ENCODE measurements at places on chromosomes 7 and 10.

GRCh38 chr10:3147117-3147820 is 25.3 kb downstream of the PITRM1 start:
- no peak for DNase-seq

DNA sequence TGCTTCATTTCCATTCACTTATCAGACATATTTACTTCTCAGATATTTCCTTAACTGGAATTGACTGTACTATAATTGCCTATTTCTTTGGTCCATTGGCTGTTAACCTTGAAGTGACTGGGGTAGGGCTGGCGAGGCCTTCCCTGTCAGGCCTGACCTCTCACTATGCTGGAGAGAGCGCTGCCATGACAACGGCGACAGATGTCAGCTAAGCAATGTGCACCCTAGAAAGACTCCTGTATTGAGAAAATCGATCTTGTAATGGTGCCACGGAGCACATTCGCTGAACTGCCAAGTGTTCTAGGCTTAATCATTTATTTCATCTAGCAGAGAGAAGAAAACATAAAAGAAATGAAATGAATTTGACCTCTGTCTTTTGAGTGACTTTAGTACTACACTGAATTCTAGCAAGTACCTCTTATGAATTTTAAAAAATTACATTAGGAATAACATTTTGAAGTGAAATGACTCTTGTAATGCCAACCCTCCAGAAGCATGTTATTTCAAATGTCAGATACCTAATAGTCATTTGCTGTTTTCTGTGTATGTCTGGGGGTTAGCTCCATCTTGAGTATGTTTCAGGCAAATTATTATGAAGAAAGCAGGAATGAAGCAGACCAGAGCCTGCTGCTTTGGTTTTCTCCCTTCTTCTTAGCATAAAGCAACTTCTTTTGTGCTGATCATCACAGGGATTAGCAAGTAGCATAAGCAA is 148.0 kb downstream of the SNX10 start:
- no peak for DNase-seq

GRCh38 chr10:60043561-60044241 is 137.3 kb upstream of the CCDC6 start:
- DNase-seq = no peak

- DNase-seq = no peak
Observed at GRCh38 chr10:10919976-10920375, 97.7 kb upstream of the CELF2 start.

DNA sequence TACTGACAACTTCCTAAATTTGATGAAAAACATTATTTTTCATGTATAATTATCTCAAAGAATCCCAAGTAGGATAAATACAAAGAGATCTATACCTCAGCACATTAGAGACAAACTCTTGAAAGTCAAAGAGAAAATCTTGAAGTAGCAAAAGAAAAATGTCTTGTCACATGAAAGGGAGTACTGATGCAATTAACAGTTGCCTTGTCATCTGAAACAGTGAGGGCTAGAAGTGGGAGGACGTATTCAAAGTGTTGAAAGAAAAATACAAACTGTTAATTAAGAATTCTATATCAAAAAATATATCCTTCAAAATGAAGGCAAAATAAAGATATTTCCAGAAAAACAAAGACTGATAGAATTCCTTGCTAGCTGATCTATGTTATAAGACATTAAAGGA is 35.5 kb upstream of the ARHGAP22 start:
- no peak for DNase-seq

DNA sequence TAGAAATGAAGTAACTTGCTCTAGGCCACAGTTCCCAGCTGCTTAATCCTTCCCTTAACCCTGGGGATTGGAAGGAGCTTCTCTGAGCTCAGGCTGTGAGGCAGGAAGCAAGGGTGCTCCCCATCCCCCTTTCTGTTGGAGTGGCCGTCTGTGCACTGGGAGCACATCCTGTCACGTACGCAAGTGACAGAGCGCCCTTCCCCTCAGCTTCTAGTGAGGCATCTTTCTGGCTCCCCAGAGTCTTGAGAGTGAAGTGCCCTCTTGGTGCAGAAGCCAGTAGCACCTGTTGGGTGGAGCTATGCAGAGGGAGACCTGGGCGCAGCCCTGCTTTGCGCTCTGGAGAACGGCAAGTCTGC is 47.8 kb downstream of the SHH start:
- no peak for DNase-seq

GRCh38 chr7:121510302-121510701 is 114.2 kb upstream of the FAM3C start:
- DNase-seq = no peak

DNA sequence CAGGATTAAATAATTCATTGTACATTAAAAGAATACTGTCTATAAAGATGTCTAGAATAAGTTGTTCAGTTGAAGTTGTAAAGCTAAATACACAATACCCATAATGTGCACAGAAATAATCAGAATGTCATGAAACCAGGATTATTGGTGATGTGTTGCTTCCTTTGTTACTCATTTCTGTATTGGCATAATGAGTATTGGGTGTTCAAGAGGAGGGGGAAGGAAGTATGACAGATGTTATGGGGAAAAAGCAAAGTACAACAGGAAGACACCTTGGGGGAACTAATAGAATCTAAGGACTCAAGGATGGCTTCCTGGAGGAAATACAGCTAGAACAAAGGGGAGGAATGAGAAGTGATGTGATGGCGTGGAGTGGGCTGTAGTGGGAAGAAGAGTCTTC is 15.0 kb downstream of the ANKRD1 start:
- DNase-seq = no peak

DNA sequence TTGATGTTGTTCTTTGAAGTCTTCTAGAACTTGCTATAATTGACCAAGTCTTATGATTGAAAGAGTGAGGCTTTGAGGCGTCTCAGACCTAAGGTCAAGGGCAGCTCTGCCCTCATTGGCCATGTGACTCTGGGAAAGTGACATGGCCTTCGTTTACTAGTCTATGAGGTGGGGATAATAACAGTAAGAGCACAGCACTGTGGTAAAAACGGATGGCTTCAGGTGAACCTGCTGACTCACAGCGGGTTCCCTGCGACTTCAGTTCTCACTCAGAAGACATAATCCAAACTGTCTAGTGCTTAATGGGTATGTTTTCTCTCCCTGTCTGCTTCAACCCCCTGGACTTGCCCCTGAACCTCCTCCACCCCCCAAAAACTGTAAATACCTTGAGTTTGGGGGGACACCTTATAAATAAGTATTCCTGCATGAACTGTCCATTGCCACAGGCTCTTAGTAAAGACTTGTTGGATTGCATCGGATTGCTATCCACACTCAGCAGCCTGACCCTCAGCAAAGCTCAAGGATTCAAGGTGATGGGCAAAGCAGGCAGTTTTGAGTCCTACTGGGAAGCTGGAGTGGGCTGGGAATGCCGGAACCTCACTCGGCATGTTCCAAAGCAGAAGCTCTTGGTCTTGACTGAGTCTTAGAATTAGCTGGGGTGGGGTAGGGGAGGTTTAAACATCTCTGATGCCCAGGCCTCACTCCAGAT is 304.6 kb downstream of the KLF6 start:
- DNase-seq = no peak

- no peak for DNase-seq
Observed at GRCh38 chr10:3871424-3871996, 86.5 kb upstream of the KLF6 start.

- DNase-seq = no peak
Observed at GRCh38 chr7:114294036-114294435, 120.6 kb upstream of the FOXP2 start.

- DNase-seq = no peak
Observed at GRCh38 chr7:92881091-92881485, 44.7 kb upstream of the CDK6 start.

DNA sequence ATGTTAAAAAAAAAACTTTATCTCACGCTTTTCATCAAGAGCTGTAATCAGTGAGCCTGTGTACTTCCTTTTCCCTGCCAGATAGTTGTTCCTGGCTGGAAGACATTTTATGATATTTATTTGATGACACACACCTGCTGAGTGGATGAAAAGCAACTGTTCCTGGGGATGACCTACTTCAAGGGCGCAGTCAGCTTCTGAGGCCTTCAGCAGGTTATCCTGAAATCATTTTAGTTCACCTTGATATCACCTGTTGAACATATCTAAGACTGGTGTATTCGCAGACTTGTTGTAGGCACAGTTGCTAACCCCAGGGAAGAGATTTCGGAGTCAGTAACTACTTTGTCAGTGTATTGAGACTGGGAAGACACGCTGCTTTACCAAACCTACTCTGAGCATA is 234.5 kb upstream of the TCF7L2 start:
- no peak for DNase-seq

GRCh38 chr7:151571471-151571870 is 51.8 kb upstream of the RHEB start:
- no peak for DNase-seq

GRCh38 chr10:88987243-88987725 is 3.3 kb upstream of the FAS start:
- no peak for DNase-seq

GRCh38 chr7:39453743-39454355 is 112.4 kb upstream of the YAE1 start:
- no peak for DNase-seq

DNA sequence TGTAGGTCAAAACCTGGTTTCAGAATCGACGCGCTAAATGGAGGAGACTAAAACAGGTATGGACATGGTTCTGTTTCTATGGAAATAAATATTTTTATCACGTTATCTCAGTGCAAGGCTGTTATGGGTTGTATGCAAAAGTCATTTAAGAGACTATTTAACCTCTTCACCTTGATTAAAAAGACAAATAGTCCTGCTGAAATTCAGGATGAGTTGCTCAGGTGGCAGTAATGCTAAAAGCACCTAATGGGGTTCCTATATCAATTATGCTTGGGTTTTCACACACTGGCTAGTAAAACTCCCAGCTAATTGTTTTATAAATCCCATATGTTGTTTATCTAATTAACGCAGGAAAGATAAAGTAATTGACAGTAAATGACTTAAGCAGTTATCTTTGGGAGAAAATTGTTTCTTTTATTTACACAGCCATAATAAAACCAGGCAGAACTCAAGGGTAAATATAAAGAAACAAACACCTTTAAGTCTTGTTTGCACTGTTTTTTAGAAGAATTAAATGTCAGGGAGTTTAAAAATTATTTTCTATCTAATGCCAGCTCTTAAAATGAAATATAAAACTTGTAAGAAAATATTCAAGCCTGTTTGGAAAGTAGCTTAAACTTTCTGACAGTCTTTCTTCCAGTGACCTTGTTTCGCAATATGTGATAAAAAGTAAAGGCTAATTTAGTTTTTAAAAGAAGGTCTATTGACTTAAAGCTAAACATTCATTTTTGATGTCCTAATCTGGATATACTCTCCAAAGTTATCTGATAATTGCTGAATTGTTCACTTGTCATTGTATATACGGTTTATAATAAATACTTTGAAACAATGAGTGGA is 3.2 kb downstream of the HHEX start:
- no peak for DNase-seq

GRCh38 chr10:114519306-114519669 is 115.0 kb upstream of the AFAP1L2 start:
- no peak for DNase-seq

GRCh38 chr7:69599955-69600709 is 1.9 kb downstream of the AUTS2 start:
- DNase-seq = no peak

DNA sequence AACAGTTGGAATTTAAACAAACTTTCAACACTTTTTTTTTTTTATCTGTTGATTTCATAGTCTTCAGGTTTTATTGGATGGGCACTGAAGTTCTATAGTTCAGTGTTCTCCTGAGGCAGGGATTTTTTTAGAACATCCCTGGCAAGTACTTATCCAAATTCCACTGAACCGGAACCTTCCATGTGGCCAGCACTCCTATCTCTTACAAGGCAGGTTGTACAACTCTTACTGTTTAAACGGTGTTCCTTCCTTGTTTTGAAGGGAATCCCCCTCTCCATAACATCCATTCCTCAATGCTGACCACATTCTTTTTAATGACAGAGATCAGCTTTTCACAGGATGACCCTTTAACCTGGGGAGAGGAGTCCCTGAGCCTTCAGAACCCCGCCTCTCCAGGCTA is 238.9 kb upstream of the CTBP2 start:
- no peak for DNase-seq

GRCh38 chr10:55013318-55013717 is 212.3 kb upstream of the PCDH15 start:
- DNase-seq = no peak

DNA sequence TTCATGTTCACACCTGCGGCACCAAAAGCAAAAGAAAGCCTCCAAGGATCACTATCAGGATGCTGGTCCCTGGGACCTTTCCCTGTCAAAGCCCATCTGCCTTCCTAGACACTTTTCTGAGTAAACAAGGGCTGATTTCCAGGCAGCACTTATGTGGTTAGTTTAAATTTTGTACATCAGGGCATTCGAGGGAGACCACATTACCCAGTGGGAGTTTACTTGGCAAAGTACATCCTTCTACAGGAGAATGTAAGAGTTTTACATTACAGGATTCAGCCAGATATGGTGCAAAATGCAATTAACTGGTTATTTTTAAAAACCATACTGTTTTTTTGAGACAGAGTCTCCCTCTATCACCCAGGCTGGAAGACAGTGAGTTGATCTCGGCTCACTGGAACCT is 132.1 kb downstream of the CSTF2T start:
- DNase-seq = no peak

- no peak for DNase-seq
Observed at GRCh38 chr7:123871998-123872867, 27.3 kb downstream of the HYAL4 start.

DNA sequence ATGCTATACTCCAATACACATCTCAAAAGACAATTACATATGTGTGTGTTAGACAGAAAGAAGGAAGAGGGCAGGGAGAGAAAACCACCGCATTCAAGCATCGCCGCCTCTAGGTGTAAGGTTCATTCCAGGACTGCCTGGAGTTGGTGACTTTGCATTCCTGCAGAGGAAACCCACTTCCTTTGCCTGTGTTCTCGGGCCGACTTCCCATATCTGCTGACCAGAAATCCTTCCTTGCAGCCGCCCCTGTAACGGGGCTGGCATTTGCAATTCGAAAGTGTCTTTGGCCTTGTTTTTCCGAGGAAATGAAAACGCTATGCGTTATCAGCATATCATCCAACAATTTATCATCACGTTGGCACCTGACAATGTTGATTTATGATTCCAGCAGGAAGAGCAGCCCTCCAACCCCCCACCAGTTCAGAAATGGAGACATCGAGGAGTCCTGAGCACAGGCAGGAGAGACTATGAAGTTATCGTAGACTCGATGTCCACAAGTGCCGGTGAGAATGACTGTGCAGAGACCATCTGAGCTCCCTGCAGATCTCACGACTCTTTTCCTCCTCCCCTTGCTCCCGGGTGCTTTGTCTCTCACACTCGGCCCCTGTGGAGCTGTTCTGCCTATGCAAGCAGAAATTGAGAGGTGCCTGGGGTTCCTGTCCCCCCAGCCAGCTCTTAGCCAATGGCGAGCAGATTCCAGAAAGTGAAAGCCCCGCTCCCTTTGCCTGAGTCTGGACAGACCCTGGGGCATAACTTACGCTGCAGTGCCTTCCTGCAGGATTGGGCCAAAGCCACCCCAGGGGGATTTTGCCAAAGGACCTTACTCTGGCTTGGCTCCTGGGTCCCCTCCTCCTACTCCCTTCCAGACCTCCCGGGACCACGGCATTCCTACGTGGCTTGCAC is 68.9 kb upstream of the FOXK1 start:
- DNase-seq = no peak

DNA sequence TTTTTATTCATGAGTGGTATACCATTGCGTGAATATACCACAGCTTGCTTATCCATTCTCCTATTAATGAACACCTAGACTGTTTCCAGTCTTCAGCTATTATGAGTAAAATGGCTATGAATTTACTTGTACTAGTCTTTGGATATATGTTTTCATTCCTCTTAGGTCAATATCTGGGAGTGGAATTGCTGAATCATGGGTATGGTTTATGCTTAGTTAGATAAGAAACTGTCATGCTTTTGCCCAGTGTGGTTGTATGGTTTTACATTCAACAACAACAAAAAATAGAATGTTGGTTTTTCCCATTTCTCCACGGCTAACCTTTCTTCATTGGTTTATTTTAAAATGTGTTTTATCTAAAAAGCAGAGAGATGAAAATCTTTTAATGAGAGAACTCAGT is 308.3 kb downstream of the PHF14 start:
- DNase-seq = no peak

Measured in stimulated activated CD8-positive, alpha-beta memory T cell treated with anti-CD3 and anti-CD28 coated beads, Interleukin-15, amount 100 ng/mL, for 24 hours (primary cell).